HuH-7.5 (cell line): ENCODE measurements at places on chromosomes 7 and 10.

DNA sequence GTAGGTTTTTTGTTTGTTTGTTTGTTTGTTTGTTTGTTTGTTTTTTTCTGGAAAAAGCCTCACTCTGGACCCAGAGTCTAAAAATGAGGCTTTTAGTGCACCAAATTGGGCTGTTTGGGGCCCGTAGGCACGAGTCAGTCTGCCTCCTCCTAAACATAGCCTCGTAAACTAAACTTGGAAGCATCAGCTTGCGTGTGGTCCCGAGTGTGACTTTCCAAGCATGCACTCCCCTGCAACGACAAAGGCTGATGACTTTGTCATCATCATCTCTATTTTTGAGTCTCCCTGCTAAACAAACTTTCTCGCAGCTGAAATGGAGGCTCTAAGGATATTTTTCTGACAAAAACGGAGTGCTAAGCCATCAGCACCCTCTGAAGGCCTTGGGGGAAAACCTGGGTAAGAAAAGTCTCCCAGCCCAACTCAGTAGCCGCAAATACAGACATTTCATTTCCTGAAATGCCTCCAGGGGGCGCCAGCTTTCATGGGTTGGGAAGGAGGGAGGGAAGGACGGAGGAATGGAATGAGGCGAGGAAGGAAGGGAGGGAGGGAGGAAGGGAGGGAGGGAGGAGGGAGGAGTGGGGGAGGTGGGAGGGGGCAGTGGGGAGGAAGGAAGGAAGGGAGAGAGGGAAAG lies 245.9 kb downstream of the KCNMA1 start:
- DNase-seq = peak; percentile 25

DNA sequence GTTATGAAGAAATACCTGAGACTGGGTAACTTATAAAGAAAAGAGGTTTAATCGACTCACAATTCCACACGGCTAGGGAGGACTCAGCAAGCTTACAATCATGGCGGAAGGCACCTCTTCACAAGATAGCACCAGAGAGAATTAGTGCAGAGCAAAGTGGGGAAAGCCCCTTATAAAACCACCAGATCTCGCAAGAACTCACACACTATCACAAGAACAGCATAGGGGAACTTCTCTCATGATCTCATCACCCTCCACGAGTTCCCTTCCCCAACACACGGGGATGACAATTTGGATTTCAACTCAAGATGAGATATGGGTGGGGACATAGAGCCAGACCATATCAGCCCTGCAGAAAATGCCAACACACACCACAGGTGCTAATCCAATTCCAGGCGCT lies 218.7 kb downstream of the PARD3 start:
- DNase-seq = no peak

DNA sequence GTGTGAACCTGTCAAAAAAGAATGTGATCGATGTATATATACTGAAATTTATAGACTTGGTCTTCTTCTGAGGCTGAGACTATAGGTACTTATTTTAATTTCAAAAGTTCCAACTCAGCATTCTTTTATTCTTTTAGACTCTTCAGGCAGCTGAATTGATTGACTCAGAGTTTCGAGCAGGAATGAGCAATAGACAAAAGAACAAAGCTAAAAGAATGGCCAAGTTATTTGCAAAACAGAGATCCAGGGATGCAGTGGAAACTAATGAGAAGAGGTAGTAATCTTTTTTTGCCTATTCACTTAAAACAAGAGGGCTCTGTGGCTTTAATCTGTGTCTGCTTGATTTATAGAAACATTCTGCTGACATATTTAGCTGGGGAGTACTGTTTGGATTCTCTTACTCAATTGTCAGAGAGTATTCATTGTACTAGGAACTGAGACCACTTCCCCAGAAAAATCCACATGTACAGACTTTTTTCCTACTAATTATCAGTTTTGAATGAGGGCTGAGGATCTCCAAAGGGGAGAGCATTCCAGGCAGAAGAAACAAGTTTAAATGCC lies 30.1 kb downstream of the BTAF1 start:
- DNase-seq = no peak

- no peak for DNase-seq
Observed at GRCh38 chr7:140304191-140304799, 94.0 kb downstream of the SLC37A3 start.

- DNase-seq = no peak
Observed at GRCh38 chr10:58608351-58608750, 95.7 kb downstream of the BICC1 start.

DNA sequence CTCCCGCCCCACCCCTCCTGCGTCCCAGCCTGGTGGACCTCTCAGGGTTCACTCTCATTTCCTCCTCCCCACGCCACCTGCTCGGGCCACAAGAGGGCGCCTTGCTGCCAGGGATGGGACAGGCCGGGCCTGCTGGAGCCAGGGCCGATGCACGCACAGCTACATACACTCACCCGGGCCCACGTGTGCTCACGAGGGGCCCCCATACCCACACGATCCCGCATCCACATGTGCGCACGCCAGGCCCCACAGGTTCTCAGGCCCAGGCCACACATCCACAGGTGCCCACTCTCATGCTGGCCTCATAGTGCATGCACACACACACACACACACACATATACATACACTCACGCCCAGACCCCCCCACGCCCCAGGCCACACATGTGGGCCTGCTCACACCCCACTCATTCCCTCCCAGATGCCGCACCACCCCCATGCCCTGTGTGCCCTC lies 68.6 kb downstream of the LHPP start:
- DNase-seq = peak; percentile 95

GRCh38 chr7:27237735-27238334 lies 4.8 kb upstream of the EVX1 start:
- no peak for DNase-seq

- no peak for DNase-seq
Observed at GRCh38 chr7:76182225-76182960, 19.3 kb upstream of the SRRM3 start.

- no peak for DNase-seq
Observed at GRCh38 chr7:101905203-101905865, 87.9 kb downstream of the CUX1 start.

DNA sequence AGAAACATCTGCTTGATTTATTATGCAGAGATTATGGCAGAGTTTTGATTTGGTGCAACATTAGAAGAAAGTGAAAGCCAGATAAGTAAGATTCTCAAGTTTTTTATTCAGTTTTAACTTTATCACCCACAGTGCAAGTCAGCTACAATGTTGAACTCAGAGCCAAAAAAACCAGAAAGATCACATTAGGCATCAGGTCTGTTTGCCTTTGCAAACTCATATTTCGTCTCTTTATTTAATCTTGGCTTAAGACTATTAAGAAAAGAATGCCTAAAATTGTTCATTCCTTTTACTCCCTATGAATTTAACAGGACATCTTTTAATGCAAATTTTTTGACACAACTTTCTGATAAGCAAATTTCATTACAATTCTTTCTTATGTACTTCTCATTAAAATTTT lies 76.0 kb upstream of the TMEM26 start:
- no peak for DNase-seq

- DNase-seq = no peak
Observed at GRCh38 chr7:27129729-27130539, 623 bp downstream of the HOXA4 start.

DNA sequence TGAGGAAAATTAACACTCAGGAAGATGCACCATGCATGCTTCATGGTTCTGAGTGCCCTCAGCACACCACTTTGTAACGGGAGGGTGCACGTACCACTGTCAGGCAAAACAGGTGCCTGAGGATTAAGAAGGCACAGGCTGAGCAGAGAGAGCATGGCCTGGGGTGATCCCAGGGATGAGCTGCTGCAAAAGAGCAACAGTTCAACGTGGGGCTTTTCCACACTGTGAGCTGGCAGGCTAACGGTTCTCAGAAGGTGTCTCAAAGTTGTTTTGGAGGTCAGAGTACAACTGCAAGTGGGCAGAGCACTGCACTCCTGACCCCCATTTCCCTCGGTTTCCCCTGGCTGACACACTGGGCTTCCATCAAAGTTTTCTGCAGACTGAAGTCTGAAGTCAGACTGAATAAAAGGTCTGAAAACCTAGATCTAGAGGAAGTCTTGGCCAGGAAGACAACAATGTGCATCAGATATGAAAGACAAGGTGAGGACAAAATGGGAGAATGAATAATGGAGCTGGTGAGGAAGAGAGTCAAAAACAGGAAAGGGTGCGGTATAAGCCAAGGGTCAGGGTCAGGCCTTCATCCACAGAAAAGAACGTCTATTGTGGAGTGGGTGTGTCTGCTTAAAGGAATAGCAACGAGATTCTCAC lies 20.5 kb downstream of the ZNF438 start:
- DNase-seq = no peak

DNA sequence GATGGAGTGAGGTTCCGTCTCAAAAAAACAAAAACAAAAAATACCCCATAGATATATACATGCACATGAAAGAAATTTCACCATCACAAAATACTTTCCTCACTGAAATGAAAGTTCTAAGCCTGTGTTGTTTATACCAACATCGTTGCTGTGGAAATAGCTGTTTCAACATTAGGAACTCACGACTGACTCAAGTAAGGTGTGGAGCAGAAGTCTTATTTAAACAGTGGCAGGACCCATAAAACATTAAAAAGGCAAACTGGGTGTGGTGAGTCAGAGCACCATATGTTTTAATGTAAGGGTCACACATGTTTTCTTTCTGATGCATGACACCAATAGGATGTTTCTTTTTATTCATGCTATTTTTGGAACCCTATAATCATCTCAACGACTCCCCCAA lies 48.3 kb downstream of the BAIAP2L1 start:
- no peak for DNase-seq

DNA sequence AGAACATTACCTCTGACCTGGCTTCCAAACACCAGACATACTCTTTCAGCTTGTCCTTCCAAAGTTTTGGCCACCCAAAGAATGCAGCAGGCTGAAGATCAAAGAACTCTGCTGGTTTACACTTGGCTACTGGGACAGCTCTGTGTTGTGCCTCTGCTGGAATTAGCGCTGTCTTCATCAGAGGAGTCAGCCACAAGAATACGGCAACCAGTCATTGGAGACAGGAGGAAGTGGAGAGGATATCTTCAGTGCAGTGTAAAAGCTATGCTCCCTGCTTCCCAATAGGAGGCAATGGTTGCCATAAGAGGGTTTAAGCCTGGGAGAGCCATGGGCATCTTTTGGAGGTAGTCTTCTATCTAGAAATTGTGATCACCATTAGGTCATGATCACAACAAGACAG lies 126.7 kb upstream of the WNT16 start:
- DNase-seq = no peak

- no peak for DNase-seq
Observed at GRCh38 chr7:81932936-81933335, 163.1 kb upstream of the HGF start.

- no peak for DNase-seq
Observed at GRCh38 chr7:121020989-121021969, 32.8 kb downstream of the CPED1 start.

DNA sequence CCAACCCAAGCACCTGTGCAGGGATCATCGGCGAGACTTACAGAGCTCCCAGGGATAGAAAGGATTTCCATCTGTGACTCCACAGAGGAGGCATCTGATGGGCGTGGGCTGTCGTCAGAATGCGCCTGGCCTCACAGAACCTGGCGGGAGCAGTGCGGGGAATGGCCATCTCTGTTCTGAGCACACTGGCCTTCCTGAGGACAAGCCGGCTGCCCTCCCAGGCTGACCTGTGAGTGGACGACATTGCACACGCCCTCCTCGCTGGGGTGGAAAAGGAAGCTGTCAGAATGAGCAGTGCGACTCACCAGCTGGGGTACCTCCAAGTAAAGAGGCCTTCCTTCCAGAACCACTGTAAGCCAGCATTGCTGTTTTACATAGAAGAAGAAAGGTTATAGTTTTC lies 234.6 kb upstream of the PITRM1 start:
- no peak for DNase-seq

DNA sequence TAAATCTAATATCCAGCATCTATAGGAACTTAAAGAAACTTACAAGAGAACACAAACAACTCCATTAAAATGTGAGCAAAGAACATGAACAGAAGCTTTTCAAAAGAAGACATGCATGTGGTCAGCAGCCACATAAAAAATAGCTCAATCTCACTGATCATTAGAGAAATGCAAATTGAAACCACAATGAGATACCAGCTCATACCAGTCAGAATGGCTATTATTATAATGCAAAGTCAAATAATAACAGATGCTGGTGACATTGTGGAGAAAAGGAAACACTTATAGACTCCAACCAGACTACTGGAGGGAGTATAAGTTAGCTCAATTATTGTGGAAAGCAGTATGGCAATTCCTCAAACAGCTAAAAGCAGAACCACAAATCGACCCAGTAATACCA lies 1314.5 kb downstream of the XPNPEP1 start:
- DNase-seq = no peak

- DNase-seq = no peak
Observed at GRCh38 chr7:41245916-41246315, 457.0 kb downstream of the INHBA start.

GRCh38 chr7:141737118-141737835 lies 881 bp upstream of the SSBP1 start:
- peak; percentile 12 for DNase-seq

DNA sequence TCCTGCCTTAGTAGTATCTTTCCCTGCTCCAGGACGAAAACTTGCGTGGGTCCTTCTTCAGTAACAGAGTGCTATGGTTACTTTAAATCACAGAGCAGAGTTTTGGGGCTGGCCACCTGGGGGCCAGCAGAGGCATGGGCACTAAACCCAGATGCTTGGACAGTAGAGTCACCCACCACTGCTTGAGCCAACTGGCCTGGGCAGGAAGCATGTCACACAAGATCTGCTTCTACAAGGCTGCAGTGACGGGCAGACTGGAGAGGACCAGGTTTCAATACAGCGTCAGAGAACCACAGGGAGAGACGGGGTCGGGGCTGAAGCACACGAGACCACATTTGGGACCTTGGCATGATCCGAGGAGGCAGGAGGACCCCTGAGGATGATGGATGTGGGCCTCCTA lies 14.3 kb upstream of the DMBT1 start:
- no peak for DNase-seq

DNA sequence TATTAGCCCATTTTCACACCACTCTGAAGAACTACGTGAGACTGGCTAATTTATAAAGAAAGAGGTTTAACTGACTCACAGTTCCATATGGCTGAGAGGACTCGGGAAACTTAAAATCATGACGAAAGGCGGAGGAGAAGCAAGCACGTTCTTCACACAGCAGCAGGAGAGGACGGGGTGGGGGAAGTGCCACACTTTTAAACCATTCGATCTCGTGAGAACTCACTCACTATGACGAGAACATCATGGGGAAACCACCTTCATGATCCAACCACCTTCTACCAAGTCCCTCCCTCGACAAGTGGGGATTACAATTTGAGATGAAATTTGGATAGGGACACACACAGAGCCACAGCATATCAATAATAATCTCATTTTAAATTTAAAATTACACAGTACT lies 80.2 kb downstream of the VWDE start:
- no peak for DNase-seq
